ENCODE measurements at places on chromosomes 2 and 18.

DNA sequence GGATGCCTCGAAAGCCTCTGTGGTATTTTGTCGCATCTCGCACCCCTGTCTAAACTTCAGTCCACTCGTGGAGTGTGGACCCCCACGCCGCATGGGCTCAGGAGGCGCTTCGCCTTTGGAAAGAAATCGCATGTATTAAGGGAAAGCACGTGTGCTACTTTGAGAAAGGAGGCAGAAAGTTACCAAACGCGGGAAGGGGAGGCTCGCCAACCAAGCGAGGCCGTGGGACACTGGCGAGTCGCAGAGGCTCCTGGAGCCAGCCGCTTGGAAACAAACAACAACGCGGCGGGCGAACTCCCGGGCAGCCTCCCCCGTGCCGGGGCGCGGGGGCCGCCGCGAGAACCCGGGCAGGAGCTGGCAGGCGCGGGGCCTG, 455 bp upstream of the AGAP1 start:
- peak; percentile 28 for DNase-seq

GRCh38 chr18:59646963-59647307, 50.3 kb downstream of the CCBE1 start:
- DNase-seq = peak; percentile 42

DNA sequence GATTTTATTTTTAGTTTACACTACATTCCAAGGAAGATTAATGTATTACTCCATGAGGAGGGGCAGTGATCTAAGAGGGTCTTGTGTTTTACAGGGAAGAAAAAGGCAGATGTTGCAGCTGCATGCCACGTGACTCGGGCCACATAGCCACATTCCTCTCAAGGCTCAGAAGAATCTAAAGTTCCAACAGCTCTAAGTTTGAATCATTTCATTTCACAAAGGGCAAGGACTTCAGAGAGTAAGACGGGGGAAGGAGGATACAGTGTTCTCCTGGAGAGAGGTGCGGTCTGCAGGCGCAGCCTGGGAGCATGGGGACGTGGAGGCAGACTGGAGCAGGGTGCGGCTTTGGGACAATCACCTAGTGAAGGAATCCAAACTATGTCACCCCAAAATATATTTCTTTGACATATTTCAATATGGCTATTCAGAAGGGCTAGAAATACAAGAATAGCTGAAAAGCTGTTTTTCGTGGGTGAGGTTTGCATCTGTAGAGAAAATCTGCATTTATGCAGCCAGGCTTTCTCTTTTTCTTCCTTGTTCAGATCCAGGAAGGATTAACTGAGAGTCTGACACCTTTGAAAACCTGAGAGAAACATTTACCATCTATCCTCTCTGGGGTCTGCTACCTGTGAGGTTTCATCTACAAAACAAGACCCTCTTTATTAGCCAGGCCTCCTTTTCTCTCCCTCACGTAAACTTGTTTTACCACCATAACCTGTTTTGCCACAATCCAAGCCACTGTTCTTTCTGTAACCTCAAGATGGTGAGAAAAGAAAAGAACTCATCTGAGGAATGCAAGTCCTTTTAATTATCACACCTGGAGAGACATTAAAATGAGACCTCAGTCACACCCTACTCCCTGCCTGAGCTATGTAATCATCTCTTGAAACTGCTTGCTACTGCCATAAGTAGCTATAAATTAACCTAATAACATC, 165.1 kb upstream of the NDUFV2 start:
- no peak for DNase-seq

DNA sequence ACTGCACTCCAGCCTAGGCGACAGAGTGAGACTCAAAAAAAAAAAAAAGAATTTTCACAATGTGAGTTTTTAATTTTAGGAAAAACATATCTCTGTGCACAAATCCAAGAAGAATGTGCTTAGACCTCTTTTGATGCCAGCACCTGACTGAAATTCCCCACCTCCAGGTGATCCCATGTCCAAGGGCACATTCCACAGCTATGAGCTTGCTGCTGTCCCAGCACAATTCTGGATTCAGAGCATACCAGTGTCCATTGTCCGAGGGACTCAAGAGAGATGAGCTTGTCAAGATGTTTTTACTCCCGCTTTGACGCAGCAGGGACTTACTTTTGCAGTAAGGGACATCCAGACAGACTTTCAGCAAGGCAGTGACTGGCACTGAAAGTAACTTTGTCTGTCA, 489.1 kb upstream of the ACVR2A start:
- no peak for DNase-seq

DNA sequence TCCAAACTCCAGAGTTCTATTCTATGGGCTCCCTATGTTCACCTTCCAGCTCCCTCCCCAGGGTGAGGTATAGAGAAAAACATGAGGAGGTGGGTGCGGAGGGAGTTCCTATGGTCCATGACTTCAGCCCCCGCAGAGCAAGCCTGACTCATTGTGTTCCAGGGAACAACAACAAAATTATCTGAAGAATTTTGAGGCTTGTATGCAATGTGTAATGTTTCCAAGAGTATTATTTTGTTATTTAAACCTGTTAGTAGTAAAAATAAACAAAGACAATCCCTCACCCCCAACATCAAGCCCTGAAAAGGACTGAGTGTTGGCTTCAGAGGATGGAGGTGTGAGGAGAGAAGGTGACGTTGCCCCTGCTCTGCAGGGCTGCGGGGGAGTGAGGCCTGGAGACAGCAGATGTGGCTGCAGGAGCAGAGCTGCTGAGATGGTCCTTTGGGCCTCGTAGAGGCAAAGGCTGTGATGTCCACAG, 29.0 kb downstream of the LAMA3 start:
- no peak for DNase-seq

GRCh38 chr2:180734382-180734781, 246.0 kb upstream of the UBE2E3 start:
- DNase-seq = no peak
